ENCODE measurements at places on chromosomes 11 and 22. TPM values are rescaled to one million over a fixed set of nuclear protein-coding genes. Genes with fewer than 3 reads are reported as not detected.

TMPRSS4 gene
- total RNA-seq, result not detected

ACRV1 gene
- total RNA-seq, result not detected

GRCh38 chr22:27100789-27101188, 443.4 kb downstream of the MIAT start:
- DNase-seq, result peak; percentile 47
- peaks cover 11% of the 10 kb centered on the region for H3K4me1 ChIP-seq
- H3K36me3 ChIP-seq, result no peaks in the 10 kb centered on the region

OR9Q2 gene
- total RNA-seq, result not detected

- H3K27ac ChIP-seq, result no peak overlapping the region
- no peak overlapping the region for H3K4me3 ChIP-seq
- no peaks in the 10 kb centered on the region for H3K36me3 ChIP-seq
- no peaks in the 10 kb centered on the region for H3K27me3 ChIP-seq
Observed at GRCh38 chr11:74479732-74480123, 12.4 kb upstream of the KCNE3 start.

- no peak overlapping the region for H3K4me3 ChIP-seq
- no peak overlapping the region for H3K27ac ChIP-seq
- H3K4me1 ChIP-seq, result peaks cover 24% of the 10 kb centered on the region
- no peaks in the 10 kb centered on the region for H3K36me3 ChIP-seq
Observed at GRCh38 chr22:42641801-42642413, 1.5 kb upstream of the ATP5MGL start.

NPAS4 gene
- total RNA-seq, result not detected

- DNase-seq, result no peak
- no peak overlapping the region for H3K27ac ChIP-seq
- peaks cover 24% of the 10 kb centered on the region for H3K4me1 ChIP-seq
- peaks cover 27% of the 10 kb centered on the region for H3K27me3 ChIP-seq
- H3K4me3 ChIP-seq, result no peak overlapping the region
Observed at GRCh38 chr11:62539238-62539925, 7.2 kb downstream of the AHNAK start.

GRCh38 chr11:118565051-118565450, 680 bp downstream of the IFT46 start:
- no peaks in the 10 kb centered on the region for H3K36me3 ChIP-seq
- peak overlapping the region; percentile 83 for H3K27ac ChIP-seq
- peak overlapping the region; percentile 78 for H3K4me3 ChIP-seq
- no peak for DNase-seq
- peaks cover 9% of the 10 kb centered on the region for H3K4me1 ChIP-seq
- no peaks in the 10 kb centered on the region for H3K27me3 ChIP-seq

DNA sequence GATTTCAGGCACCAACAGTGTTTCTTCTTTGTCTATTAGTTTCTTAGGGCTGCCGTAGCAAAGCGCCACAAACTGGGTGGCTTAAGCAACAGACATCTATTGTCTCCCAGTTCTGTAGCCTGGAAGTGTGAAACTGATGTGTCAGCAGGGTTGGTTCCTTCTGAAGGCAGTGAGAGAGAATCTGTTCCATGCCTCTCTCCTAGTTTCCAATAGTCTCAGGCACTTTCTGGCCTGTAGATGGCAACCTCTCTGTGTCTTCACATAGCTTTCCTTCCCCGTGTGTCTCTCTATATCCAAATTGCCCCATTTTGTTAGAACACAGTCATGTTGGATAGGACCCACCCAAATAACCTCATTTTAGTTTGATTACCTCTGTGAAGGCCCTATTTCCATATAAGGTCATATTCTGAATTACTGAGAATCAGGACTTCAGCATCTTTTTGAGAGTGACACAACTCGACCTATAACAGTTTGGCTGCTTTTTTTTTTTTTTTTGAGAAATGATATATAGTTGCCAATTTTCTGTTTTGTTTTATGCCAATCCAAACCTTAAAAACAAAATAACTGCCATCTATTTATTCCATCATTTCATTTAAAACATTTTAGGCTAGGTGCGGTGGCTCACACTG, 108.2 kb downstream of the SLC36A4 start:
- DNase-seq, result peak; percentile 19
- H3K27ac ChIP-seq, result no peak overlapping the region
- H3K36me3 ChIP-seq, result no peaks in the 10 kb centered on the region
- no peaks in the 10 kb centered on the region for H3K4me1 ChIP-seq
- H3K4me3 ChIP-seq, result no peak overlapping the region

- H3K36me3 ChIP-seq, result no peaks in the 10 kb centered on the region
- DNase-seq, result no peak
- peak overlapping the region; percentile 58 for H3K27ac ChIP-seq
- peak overlapping the region; percentile 21 for H3K4me3 ChIP-seq
- H3K4me1 ChIP-seq, result peaks cover 27% of the 10 kb centered on the region
Observed at GRCh38 chr11:61911128-61911700, 6.2 kb downstream of the RAB3IL1 start.
